ENCODE measurements at places on chromosomes 3 and 15. TPM values are rescaled to one million over a fixed set of nuclear protein-coding genes. Genes with fewer than 3 reads are reported as not detected.
A peak's percentile ranks its signal among the peaks of the same experiment; 100 is the strongest.

GOLGA8S gene
- 0.33 TPM for total RNA-seq

ABI3BP gene
- 23.6 TPM for total RNA-seq

ANKRD34C gene
- total RNA-seq: 0.66 TPM

GNAT1 gene
- not detected for total RNA-seq

TMEM212 gene
- not detected for total RNA-seq

IGDCC3 gene
- total RNA-seq: 0.16 TPM

DNA sequence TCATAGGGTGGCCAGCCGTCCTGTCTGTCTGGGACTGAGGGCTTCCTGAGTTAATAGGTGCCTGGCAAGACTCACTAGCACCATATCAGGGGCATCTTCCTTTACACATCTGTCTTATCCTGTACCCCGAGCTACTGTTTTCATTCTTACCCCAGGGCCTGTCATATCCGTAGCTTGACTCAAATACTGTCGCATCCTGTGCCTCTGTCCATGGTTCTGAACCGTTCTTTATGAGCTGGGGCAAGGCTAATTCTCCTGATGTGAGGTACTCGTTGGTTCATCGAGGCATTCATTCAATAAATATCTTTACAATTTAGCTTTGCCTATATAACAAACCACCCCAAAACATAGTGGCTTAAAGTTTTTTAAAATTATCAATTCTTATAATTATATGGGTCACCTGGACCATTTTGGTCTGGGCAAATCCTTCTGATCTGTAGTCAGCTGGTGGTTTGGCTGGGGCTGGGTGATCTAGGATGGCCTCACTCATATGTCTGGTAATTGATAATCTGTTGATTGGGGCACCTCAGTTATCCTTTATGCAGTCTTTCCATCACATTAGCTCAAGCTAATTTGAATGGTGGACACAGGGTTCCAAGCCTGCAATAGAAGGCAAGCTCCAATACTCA lies 121.2 kb downstream of the TLE3 start:
- DNase-seq: no peak

DNA sequence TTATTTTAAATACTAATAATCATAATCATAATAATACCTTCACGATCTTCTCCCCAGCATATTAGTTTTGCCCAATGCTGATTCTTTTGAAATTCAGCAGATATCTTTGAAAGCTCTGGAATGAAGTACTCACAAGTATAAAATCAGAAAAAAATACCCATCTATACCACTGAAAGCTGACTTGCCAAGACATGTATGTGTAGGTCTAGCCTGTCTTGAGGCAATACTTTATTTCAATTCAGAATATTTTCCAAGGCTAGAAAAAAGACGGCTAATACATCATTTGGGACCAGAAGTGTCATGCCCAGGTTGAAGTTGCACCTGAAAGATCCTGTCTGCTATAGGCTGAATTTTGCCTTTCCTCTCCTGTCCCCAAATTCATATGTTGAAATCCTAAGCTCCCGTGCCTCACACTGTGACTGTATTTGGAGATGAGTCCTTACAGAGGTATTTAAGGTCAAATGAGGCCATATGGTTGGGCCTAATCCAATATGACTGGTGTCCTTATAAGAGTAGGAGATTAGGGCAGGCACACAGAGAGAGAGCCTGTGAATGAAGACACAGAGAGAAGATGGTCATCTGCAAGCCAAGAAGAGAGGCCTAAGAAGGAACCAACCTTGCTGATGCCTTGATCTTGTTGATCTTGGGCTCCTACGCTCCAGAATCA lies 255.9 kb upstream of the CMC1 start:
- DNase-seq: no peak

GRCh38 chr15:95659656-95660055 lies 670.8 kb upstream of the NR2F2 start:
- DNase-seq: peak; percentile 20

DNA sequence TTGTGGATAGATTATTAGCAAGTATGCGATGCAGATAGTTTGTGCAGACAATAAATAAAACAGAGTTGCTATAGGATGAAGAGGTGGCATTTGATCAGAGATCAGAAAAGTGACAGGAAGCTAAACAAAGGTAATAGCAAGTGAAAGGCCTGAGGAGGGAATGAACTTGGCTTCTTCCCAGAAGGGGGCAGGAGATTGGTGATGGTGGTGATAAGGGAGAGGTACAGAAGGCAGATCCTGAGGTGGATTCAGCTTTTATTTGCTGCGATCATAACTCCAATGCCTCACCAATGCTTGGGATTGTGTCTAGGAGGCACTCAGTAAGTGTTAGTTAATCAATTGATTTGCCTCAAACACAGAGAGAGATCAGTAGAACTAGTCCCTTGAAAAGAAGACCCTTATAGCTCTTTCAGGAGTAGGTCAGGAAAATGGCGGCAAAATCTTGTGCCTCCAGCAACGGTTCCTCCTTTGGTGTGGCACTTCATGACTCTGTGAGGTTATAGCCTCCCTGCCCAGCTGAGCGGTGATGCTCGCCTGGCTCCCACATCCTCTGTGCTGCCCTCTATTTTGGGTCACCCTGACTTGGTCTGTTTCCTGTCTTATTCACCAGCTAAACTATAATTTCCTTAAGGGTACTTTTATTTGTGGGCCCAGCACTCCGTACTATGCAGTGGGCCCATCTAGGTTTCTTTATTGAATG lies 37.5 kb downstream of the TGFBR2 start:
- DNase-seq: no peak

GRCh38 chr3:100269410-100270214 lies 8.8 kb downstream of the TBC1D23 start:
- no peak for DNase-seq

- peak; percentile 66 for DNase-seq
Measured at GRCh38 chr15:63978511-63979261, 67.6 kb downstream of the DAPK2 start.

- DNase-seq: no peak
Measured at GRCh38 chr3:114566162-114566755, 272.4 kb downstream of the TIGIT start.

GRCh38 chr3:8967553-8967952 lies 4.3 kb upstream of the RAD18 start:
- DNase-seq: no peak

DNA sequence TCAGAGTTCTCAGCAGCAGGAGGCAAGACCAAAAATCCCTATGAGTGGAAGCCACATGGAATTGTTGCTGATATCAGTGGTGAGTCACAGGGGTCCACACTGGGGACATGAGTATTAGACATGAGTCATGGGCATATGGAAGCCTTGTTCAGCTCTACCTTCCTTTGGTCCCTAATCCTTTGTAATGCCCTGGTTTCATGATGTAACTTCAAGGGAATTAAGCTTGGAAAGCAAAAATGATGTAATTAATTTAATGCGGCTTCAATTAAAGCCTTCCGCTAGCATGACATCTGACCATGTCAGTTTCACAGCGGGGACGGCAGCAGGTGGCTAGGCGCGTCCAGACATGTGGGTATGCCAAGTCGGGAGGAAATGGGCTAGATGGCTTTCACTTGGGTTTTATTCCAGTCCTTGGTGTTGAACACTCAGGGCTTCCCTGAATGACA lies 176.1 kb upstream of the RGMA start:
- DNase-seq: no peak

DNA sequence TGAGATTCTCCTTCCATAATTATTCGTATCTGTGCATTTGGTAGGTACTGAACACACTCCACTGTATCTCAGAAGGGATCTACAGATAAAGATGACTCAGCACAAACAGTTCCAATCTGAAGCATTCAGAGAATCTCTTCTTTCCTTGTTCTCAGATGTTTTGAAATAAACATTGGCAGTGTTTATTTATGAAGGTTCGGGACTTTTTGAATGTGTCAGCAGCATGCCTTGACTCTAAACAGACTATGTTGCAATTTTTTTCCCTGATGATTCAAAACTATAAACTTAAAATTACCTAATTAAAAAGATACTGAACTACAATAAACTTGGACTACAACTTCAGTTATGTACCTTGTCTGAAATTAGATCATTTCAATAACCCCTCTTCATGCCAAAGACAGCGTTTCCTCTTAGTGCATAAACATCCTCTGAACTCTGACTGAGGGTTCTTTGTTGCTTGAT lies 612.9 kb upstream of the TBL1XR1 start:
- no peak for DNase-seq

GRCh38 chr15:98953968-98954367 lies 53.6 kb downstream of the PGPEP1L start:
- DNase-seq: no peak

DNA sequence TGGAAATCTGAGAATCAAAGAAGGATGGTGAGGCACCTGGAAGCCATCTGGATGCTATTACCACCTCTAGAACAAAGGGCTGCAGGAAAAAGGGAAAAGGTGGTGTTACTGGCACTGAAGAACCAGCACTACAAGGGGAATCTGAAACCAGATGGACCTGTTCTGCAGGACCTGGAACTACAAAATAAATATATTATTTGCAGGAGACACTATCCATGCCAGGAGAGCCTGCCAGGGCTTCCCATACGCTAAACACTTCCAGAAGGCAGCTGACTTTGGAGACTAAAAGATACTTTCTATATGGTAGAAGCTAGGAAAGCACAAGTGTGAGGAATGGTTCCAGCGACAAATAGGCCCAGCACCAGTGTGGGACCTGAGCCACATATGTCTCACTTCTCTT lies 83.4 kb upstream of the POU1F1 start:
- DNase-seq: no peak

GRCh38 chr15:69883306-69883705 lies 214.4 kb downstream of the TLE3 start:
- DNase-seq: no peak

DNA sequence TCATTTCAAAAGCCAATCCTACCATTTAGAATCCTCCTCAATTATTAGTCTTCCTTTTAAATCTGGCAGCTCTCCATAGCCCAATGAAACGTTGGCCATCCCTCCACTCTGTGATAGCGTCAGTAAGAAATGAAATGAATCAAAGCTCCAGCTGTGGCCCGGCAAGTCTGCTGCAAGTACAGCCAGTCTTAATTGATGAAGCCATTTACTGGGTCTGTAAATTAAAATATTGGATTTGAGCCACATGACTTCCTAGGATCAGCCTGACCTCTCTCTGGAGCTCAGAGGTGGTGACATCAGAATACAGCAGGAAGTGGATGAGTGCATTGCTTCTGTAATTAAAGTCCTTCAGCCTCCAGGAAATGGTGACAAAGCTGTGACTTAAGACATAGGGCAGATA lies 347.0 kb upstream of the LMCD1 start:
- no peak for DNase-seq

- DNase-seq: no peak
Measured at GRCh38 chr3:41808152-41808551, 153.8 kb downstream of the ULK4 start.

DNA sequence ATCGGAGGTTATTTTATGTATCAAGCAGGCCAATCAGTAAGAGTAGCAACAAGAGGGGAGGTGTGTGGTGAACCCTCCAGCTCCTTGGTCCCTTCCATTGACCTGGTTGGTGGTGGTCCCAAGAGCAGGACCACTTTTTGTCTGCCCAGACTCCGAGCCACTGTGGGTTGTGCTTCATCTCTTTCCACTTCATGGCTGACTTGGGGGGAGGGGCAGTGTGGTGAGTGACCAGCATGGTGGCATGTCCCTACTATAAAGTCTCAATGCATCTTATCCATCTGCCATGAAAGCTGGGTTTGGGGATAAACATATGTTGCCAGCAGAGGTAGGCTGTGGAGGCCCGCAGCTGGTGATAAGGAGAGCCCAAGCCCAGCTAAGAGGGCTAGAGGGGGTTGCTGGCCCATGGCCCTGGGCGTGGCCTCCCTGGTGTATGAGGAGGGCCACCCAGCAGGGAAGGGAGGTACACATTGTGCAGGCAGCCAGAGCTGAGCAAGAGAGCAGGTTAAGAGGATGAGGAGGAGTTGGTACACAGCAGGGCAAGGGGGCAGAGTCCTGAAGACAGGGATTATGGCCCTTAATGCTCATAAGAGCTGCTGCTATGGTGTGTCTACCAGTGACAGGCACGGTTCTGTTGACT lies 7.0 kb downstream of the AEN start:
- no peak for DNase-seq

- DNase-seq: no peak
Measured at GRCh38 chr3:62127116-62127515, 246.2 kb downstream of the FEZF2 start.

Data from left ventricle myocardium inferior (tissue), 1 donor.